Liver (tissue), 10 donors: ENCODE measurements at places on chromosomes 16 and 17. TPM values are rescaled to one million over a fixed set of nuclear protein-coding genes. Genes with fewer than 3 reads are reported as not detected.

- H3K4me3 ChIP-seq: no peak overlapping the region
- DNase-seq: no peak
- no peak overlapping the region for H3K27ac ChIP-seq
These were observed 211.4 kb upstream of the ERCC4 start for GRCh38 chr16:13708347-13709120.

- H3K27ac ChIP-seq: no peak overlapping the region
- no peaks in the 10 kb centered on the region for H3K4me1 ChIP-seq
- no peak for DNase-seq
- H3K36me3 ChIP-seq: no peaks in the 10 kb centered on the region
- no peaks in the 10 kb centered on the region for H3K27me3 ChIP-seq
These were observed 205.1 kb upstream of the MAF start for GRCh38 chr16:79805621-79806020.

GRCh38 chr16:4733211-4733742 is 794 bp downstream of the ANKS3 start:
- peak overlapping the region; percentile 79 for H3K4me3 ChIP-seq
- H3K27me3 ChIP-seq: no peaks in the 10 kb centered on the region
- no peak for DNase-seq
- peaks cover 4% of the 10 kb centered on the region for H3K36me3 ChIP-seq
- peaks cover 12% of the 10 kb centered on the region for H3K4me1 ChIP-seq

- no peaks in the 10 kb centered on the region for H3K36me3 ChIP-seq
- H3K27me3 ChIP-seq: no peaks in the 10 kb centered on the region
- no peaks in the 10 kb centered on the region for H3K4me1 ChIP-seq
- H3K4me3 ChIP-seq: no peak overlapping the region
These were observed 45.8 kb upstream of the ETV4 start for GRCh38 chr17:43591779-43592562.

DNA sequence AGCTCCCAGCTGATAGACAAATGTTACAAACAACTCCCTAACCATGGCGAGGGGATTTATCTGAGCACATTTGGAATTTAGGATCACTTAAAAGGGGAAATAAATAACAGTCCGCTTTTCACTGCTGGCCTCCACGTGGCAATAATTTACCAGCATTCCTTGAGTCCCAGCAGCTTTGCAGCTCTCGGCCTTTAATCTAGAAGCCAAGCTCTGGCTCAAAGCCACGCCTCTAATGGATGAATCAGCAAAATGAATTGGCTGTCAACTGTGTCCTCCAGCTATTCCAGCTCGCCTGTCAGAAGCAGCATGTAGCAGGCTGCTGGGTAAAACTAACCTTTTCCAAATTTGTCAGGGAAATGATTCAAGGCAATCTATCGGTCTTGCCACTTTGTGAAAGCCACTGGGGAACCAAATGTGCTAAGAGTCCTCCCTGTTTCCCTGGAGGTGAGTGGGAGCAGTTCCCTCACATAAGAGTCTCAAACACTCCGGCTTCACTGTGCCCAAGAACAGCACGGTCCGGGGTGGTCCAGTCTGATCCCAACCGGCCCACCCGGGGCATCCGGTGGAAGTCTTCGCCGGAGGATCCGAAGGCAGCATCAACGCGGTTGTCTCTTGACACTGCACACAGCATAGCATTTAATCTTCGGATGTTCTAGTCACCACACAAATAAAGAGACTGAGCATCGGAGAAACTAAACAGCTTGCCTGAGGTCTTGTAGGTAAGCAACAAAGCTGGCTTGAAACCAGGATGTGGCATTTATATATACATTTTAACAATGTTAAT is 143.3 kb downstream of the PARN start:
- peak; percentile 77 for DNase-seq
- H3K36me3 ChIP-seq: no peaks in the 10 kb centered on the region
- peak overlapping the region; percentile 81 for H3K27ac ChIP-seq
- peak overlapping the region; percentile 49 for H3K4me3 ChIP-seq
- no peaks in the 10 kb centered on the region for H3K27me3 ChIP-seq

DNA sequence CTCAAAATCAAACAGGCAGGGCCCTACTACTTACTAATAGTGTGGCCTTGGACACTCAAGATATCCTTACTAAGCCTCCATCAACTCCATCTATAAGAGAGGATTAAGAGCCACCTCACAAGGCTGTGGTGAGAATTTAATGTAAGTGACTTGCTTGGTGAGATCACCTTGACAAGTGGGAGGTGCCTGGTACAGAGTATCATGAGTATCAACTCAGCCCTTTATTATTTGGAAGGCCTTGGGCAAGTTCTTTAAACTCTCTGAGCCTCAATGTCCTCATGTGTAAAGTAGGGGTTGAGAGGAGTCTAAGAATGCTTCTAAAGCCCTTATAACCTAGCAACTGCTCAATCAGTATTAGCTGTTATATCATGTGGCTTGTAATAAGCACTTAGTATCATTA is 15.0 kb downstream of the THUMPD1 start:
- H3K27ac ChIP-seq: no peak overlapping the region
- no peaks in the 10 kb centered on the region for H3K4me1 ChIP-seq
- no peak overlapping the region for H3K4me3 ChIP-seq
- no peaks in the 10 kb centered on the region for H3K27me3 ChIP-seq

DNA sequence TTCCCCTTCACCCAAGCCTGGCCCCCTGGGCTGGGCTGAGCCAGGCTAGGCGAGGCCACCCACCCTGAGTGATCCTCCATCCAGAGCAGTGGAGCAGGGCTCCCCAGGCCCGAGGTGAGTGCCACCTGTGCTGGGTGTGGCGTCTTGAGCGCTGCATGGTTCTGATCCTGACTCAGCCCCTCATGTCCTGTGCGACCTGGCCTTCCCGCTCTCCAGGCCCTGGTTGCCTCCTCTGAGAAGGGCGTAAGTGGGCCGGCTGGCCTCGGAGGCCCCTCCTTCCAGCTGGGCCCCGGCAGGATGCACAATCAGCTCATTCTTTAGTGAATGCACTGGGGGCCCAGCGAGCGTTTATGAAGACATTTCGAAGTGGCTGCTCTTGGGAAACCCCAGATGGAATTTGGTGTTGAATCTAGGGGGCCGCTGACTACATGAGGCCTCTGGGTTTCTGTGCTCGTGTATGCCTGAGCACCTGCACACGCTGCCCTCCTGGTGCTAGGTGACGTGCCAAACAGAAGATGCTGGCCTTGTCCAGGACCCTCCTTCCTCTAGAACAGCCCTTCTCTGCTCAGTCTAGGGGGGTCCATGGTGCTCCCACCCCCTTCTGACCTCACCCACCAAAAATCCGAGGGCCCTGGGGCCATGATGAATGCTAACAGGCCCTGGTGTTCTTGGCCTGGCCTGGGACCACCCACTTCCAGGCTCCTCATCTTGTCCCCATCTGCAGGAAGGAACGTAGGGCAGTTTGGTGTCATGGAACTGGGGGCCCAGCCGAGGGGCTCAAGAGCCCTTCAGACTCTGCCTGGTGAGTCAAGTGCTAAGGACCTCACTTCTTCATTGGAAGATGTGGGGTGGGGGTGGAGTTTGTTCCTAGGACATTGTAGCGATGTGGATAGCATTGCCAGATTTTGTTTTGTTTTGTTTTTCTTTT is 3.6 kb upstream of the TMEM92 start:
- no peak overlapping the region for H3K4me3 ChIP-seq
- DNase-seq: no peak
- H3K4me1 ChIP-seq: peaks cover 17% of the 10 kb centered on the region

DNA sequence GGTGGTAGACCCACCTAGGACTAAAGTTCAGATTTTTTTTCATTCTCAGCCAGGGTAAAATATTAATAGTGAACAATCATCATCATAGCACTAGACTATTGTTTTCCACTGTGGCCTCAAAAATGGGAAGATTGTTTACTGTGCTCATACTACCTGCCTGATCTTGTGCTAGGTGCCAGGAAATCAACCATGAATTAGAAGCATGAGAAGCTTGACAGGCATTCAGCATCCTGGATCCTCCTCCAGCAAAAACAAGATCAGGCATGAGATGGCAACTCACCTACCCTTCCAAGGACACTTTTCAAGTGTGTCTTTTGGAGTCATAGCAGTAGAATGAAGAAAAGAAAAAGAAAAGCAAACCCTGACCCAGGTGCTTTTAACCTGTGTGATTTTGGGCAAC is 174.2 kb downstream of the CYLD start:
- no peak overlapping the region for H3K27ac ChIP-seq
- no peaks in the 10 kb centered on the region for H3K27me3 ChIP-seq
- no peaks in the 10 kb centered on the region for H3K36me3 ChIP-seq
- peaks cover 3% of the 10 kb centered on the region for H3K4me1 ChIP-seq
- H3K4me3 ChIP-seq: no peak overlapping the region

GRCh38 chr17:55348749-55349354 is 72.8 kb downstream of the MMD start:
- H3K4me3 ChIP-seq: no peak overlapping the region
- H3K27ac ChIP-seq: no peak overlapping the region
- DNase-seq: peak; percentile 58

GRCh38 chr17:15154618-15155017 is 110.5 kb downstream of the PMP22 start:
- no peaks in the 10 kb centered on the region for H3K36me3 ChIP-seq
- H3K4me3 ChIP-seq: no peak overlapping the region
- no peaks in the 10 kb centered on the region for H3K27me3 ChIP-seq
- H3K27ac ChIP-seq: no peak overlapping the region
- no peak for DNase-seq

DNA sequence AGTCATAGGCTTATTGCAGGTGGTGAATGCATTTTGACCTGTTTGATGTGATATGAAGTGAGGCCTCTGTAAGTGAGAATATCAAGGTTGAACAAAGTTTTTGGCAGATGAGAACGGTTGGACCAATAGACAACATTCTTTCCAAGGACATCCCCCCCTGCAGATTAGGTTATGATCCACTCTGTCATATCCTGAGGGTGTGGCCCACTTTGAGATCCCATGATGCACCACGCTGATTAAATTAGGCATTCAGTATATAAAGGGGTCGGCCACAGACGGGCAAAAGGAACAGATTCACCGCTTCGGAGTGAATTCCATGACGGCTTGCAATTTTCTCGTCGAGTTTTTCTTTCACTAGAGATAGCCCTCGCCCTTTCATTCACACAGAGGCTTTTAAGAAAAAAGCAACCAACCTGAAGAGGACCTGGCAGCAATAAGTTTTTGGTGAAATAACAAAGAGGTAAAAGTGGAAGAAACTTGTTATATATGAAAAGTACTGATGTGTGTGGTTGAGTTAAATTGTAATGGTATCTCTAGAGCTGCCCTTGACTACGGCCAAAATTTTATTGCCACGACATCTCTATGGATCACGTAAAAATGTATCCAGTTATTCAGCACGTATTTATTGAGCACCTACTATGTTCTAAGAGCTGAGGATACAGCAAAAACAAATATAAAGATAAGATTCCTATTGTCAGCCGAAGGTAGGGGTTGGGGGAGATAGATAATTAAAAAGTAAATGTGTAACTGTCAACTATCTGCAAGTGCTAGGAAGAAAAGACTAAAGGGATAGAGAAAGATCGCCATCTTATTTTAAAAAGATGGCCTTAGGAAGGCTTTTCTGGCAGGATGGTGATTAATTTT is 1.7 kb upstream of the RBBP6 start:
- DNase-seq: no peak
- no peaks in the 10 kb centered on the region for H3K27me3 ChIP-seq
- H3K4me3 ChIP-seq: no peak overlapping the region
- no peak overlapping the region for H3K27ac ChIP-seq

- no peak overlapping the region for H3K27ac ChIP-seq
- H3K27me3 ChIP-seq: no peaks in the 10 kb centered on the region
- no peak for DNase-seq
- no peak overlapping the region for H3K4me3 ChIP-seq
These were observed 2.1 kb downstream of the P2RX5 start for GRCh38 chr17:3693829-3694231.

DNA sequence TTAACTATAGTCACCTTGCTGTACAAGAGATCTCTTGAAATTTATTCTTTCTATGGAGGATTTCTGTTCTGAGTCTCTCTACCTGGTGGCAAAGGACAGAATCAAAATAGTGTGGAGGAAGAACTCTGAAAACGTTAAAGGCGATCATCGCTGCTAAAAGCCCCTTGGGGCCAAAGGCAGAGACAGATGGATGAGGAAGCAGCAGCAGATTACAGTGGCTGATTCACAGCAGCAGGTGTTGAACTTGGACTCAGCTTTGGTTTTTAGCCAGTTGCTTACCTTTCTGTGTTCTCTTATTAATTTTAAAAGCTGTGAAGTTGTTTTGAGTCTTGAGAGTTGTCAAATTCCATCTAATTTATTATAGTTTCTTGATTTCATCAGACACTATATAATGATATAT is 956.1 kb upstream of the GOT2 start:
- no peaks in the 10 kb centered on the region for H3K4me1 ChIP-seq
- H3K27ac ChIP-seq: no peak overlapping the region
- no peaks in the 10 kb centered on the region for H3K27me3 ChIP-seq
- H3K36me3 ChIP-seq: no peaks in the 10 kb centered on the region

- DNase-seq: no peak
- no peak overlapping the region for H3K4me3 ChIP-seq
- no peak overlapping the region for H3K27ac ChIP-seq
- H3K36me3 ChIP-seq: no peaks in the 10 kb centered on the region
- no peaks in the 10 kb centered on the region for H3K27me3 ChIP-seq
These were observed 12.3 kb upstream of the NLRC3 start for GRCh38 chr16:3589441-3589921.

DNA sequence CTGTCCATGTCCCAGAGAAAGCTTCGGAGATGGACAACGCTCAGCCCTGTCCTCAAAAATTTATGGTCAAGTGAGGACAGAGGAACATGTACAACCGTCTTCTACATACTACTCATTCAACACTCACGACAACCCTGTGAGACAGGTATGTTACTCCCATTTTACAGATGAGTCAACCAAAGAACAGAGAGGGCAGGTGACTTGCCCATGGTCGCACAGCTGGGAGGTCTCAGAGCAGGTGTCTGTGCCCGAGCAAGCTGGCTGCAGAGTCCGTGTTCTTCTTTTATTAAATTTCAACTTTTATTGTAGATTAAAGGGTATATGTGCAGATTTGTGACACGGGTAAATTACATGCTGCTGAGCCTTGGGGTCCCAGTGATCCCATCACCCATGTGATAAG is 5.8 kb upstream of the WFDC1 start:
- H3K4me1 ChIP-seq: no peaks in the 10 kb centered on the region
- H3K27ac ChIP-seq: no peak overlapping the region
- H3K4me3 ChIP-seq: no peak overlapping the region
- no peaks in the 10 kb centered on the region for H3K27me3 ChIP-seq

- no peak for DNase-seq
- H3K4me3 ChIP-seq: no peak overlapping the region
- peaks cover 33% of the 10 kb centered on the region for H3K4me1 ChIP-seq
These were observed 3.4 kb upstream of the NAT9 start for GRCh38 chr17:74779501-74779900.

Gene KLHL10
- total RNA-seq: not detected

Gene SALL1
- total RNA-seq: 1.8 TPM

Gene MILR1
- total RNA-seq: 2.5 TPM

Gene GAS7
- 6.1 TPM for total RNA-seq

Gene KCNAB3
- total RNA-seq: 0.67 TPM
